ENCODE measurements at places on chromosomes 4 and X. TPM values are rescaled to one million over a fixed set of nuclear protein-coding genes. Genes with fewer than 3 reads are reported as not detected.
A peak's percentile ranks its signal among the peaks of the same experiment; 100 is the strongest.

The NSG1 gene
- 11.4 TPM for polyA plus RNA-seq

DNA sequence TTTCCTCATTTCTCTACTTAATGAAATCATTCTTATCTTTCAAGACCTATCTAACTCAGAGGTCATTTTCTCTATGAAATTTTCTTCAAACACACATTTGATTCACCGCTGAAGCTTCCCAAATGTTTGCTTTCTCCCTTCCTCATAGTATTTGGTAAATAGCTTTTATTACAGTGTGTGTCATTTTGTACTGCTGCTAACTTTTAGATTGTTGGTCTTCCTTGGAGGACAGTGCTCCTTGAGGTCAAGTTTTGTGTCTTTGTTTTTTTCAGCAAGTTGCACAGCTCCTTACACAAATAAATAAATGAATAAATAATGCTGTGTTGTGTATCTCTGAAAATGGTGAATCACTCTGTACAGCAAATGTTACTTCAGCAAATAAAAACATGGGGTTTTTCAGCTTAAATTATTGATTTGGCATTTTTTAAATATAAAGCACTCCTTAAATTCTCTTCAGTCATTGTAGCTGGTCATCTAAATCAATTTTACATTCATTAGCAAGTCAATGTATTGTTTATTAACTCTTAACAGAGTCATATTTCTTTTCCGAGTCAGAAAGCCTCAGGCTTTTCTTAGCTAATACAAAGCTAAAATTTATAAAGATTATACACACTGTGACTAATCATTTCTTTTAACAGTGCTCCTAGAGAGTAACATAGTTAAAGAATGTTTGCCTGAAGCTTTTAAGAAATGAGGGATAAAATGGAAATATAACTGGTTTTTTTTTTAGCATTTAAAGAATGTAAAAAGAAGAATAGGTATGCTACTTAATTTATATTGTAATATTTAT lies 30.1 kb upstream of the MAD2L1 start:
- H3K27me3 ChIP-seq, result no peaks in the 10 kb centered on the region
- no peak for DNase-seq
- H3K27ac ChIP-seq, result no peak overlapping the region
- no peaks in the 10 kb centered on the region for H3K4me1 ChIP-seq
- H3K4me3 ChIP-seq, result no peak overlapping the region

DNA sequence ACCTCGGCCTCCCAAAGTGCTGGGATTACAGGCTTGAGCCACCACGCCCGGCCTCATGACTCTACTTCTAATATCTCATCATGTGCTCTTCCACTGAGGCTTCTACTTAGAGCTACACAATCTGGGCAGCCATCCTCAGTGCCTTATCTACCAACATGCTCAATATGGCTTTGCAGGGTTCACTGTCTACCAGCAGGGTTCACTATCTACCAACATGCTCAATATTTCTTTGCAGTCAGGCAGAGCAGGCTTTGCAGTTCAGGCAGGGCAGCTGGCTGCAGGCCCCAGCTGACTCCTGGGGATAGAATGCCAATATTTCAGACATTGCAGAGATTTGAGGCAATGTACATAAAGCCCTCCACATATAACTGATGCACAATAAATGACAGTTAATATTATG lies 47.5 kb downstream of the PKD2 start:
- peak; percentile 20 for DNase-seq
- H3K36me3 ChIP-seq, result peaks cover 72% of the 10 kb centered on the region
- no peaks in the 10 kb centered on the region for H3K4me1 ChIP-seq
- no peaks in the 10 kb centered on the region for H3K27me3 ChIP-seq
- H3K27ac ChIP-seq, result no peak overlapping the region

DNA sequence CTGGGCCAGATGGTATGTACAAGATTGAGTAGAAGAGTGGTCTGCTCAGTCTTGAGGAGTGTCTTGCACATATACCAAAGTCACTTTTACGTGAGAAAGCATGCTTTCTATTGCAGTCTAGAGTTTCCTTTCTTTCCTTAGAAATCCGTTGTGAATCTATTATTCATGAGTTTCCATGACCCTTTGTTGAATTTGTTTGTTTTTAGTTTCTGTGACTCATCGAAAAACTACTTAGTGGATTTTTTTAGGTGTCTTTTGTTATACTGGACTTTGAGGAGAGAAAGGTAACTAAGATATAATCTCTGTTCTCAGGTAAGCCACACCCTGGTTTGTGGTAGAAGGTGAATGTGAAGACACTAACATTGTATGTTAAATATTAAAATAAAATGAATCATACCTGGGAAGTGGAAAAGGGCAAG lies 23.0 kb downstream of the GALNT7 start:
- peaks cover 16% of the 10 kb centered on the region for H3K4me1 ChIP-seq
- no peaks in the 10 kb centered on the region for H3K27me3 ChIP-seq
- no peaks in the 10 kb centered on the region for H3K36me3 ChIP-seq
- DNase-seq, result no peak

GRCh38 chrX:118207831-118208453 lies 91.3 kb upstream of the KLHL13 start:
- no peaks in the 10 kb centered on the region for H3K4me1 ChIP-seq
- no peak overlapping the region for H3K4me3 ChIP-seq
- no peaks in the 10 kb centered on the region for H3K27me3 ChIP-seq
- no peak overlapping the region for H3K27ac ChIP-seq
- H3K36me3 ChIP-seq, result no peaks in the 10 kb centered on the region

GRCh38 chr4:72473434-72473900 lies 95.6 kb downstream of the ADAMTS3 start:
- H3K4me3 ChIP-seq, result no peak overlapping the region
- no peak overlapping the region for H3K27ac ChIP-seq
- DNase-seq, result no peak
- H3K27me3 ChIP-seq, result no peaks in the 10 kb centered on the region

DNA sequence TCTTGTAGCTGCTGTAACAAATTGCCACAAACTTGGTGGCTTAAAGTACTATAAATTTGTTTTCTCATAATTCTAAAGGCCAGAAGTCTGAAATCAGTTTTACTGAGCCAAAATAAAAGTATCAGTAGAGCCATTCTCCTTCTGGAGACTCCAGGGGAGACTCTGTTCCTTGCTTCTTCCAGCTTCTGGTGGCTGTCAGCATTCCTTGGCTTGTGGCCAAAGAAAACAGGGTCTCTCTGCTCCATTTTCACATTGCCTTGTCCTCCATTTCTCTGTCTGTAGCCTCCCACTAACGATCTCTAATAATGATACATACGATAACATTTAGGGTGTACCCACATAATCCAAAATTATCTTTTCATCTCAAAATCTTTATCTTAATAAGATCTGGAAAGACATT lies 200.4 kb downstream of the MAB21L2 start:
- H3K4me3 ChIP-seq, result no peak overlapping the region
- H3K27me3 ChIP-seq, result no peaks in the 10 kb centered on the region
- peak; percentile 10 for DNase-seq
- peak overlapping the region; percentile 6 for H3K27ac ChIP-seq
- no peaks in the 10 kb centered on the region for H3K36me3 ChIP-seq

DNA sequence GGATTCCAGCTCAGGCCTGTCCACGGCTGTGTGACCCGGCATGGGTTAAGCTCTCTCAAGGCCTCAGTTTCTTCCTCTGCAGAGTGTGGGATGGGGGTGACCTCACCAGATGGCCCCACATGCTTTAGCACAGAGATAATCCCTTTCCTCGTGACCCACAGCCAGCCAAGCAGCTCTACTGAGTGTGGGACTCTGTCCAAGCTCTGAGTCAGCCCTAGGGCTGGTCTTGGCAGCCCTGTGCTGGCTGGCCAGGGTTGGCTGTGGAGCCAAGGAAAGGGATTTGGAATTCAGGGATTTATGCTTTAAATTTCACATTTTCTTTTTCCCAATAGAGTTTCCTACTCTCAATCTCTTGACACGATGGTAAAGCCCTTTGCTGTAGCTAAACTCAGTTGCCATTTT lies 19.7 kb upstream of the SPON2 start:
- H3K4me3 ChIP-seq, result no peak overlapping the region
- peak overlapping the region; percentile 89 for H3K27ac ChIP-seq
- H3K36me3 ChIP-seq, result no peaks in the 10 kb centered on the region
- H3K27me3 ChIP-seq, result no peaks in the 10 kb centered on the region
- DNase-seq, result peak; percentile 57
- H3K4me1 ChIP-seq, result peaks cover 14% of the 10 kb centered on the region

The BMPR1B gene
- polyA plus RNA-seq, result 0.16 TPM

- H3K27me3 ChIP-seq, result no peaks in the 10 kb centered on the region
- no peak overlapping the region for H3K4me3 ChIP-seq
- no peaks in the 10 kb centered on the region for H3K36me3 ChIP-seq
Measured at GRCh38 chr4:185665655-185666054, 130.3 kb upstream of the PDLIM3 start.

- H3K4me3 ChIP-seq, result no peak overlapping the region
- H3K27ac ChIP-seq, result no peak overlapping the region
- no peaks in the 10 kb centered on the region for H3K27me3 ChIP-seq
Measured at GRCh38 chr4:2913168-2913567, 50.0 kb downstream of the NOP14 start.

GRCh38 chr4:73721435-73721834 lies 18.9 kb upstream of the CXCL8 start:
- H3K4me1 ChIP-seq, result peaks cover 29% of the 10 kb centered on the region
- H3K27me3 ChIP-seq, result no peaks in the 10 kb centered on the region
- no peaks in the 10 kb centered on the region for H3K36me3 ChIP-seq
- H3K4me3 ChIP-seq, result no peak overlapping the region
- H3K27ac ChIP-seq, result peak overlapping the region; percentile 87

The JADE3 gene
- 3.0 TPM for polyA plus RNA-seq

Data from SK-N-SH (cell line).